LHCN-M2 (cell line): ENCODE measurements at places on chromosomes 4 and X. TPM values are rescaled to one million over a fixed set of nuclear protein-coding genes. Genes with fewer than 3 reads are reported as not detected.

Gene GLRA2
- total RNA-seq: not detected in 2 replicates

DNA sequence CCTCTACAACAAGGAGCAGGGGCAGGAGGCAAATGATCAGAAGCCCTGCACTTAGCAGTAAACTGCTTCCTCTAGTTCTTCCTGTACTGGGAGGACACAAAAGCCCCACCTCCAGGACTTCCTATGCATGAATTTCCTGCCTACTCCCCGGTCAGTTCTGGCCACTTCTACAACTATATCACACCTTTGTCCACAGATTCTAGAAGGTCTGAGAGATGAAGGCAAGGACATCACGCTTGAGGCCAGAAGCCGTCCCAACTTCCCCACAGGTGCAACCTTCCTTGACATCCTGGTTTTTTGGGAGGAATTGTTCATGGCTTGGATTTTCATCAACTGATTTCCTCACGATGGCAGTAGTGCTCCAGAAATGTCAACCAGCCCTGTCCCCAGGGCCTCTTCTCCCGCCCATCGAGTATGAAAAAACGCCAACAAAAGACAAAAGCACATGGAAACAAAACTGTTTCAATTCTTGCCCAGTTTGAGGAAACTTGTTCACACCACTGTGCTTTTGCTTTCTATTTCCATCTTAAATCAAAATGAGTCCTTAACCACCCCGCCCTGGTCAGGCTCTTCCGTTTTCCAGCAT lies 206.5 kb upstream of the STK26 start:
- no peak for DNase-seq

Gene AKAP17A
- 29.3 and 31.5 TPM in 2 replicates for total RNA-seq

GRCh38 chr4:156673483-156673882 lies 298.1 kb downstream of the PDGFC start:
- peak; percentile 39 for DNase-seq

GRCh38 chr4:88320224-88320779 lies 35.9 kb upstream of the PPM1K start:
- DNase-seq: peak; percentile 77

Gene MGAT4D
- not detected in 2 replicates for total RNA-seq

DNA sequence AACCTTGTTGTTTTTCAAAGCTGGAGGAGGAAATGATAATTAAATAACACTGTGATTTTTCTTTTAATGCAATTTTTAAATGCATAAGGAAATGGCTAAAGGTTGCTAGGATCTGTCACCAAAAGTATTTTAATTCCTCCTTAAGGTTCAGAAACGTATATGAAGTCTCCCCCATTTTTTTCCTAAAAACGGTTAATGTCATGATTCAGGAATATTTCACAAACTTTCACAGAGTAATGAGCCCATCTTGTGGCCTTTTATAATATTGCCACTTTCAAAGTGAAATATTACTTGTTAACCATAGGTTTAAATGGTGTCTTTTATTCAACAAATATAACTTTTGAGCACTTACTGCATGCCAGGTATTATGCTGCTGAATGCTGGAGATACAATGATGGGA lies 99.5 kb upstream of the USP38 start:
- peak; percentile 8 for DNase-seq

DNA sequence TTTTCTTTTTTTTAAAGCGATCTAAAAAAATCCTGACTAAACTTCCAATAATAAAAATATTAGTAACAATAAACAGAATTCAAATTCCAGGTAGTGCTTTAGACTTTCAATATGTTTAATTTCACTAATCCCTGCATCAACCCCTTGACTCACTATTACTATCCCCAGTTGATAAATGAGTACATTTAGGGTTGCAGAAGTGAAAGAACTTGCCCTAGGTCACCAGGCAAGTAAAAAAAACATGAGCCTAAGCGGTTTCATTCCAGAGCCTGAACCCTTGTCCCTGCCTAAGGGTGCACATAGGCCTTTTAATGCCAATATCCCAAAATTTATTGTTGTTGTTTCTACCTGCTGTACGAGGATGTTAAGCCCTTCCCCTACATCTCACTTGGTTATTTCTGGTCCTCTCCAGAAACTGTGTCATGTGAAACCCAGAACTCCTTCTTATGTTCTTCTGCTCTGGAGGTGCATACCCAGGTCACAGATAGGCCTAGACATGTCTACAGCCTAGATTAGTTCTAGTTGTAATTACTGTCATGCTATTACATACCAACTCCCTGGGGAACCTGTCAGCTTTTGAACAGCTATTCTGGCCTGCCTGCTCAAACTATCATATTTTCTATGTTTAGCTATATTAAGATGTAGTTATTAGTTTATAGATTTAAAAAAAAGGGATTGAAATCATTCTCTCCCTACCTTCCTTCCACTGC lies 244.5 kb upstream of the PITX2 start:
- DNase-seq: no peak

Gene SPATA4
- 0.11 TPM in 1 of 2 replicates, not detected in the other for total RNA-seq

GRCh38 chrX:18353931-18354368 lies 538 bp downstream of the SCML2 start:
- no peak for DNase-seq

DNA sequence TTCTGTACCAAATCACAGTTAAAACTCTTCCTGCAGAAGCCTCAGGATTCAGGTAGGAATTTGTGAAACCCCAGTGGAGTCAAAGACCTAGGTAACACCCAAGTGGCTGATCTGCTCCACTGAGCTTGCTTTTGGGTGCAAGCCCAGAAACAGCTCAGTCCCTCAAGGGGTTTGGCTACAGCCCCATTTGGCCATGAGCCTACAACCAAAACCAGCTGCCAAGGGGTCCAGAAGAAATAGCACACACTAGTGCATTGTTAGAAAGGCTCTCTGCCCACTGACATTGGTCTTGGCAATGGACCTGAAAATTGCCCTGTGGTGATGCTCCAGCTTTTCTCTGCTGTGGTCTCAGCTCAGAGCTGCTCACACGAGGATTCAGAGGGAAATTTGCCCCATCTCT lies 577.4 kb upstream of the INTU start:
- peak; percentile 42 for DNase-seq

Gene FGF2
- 14.6 and 15.0 TPM in 2 replicates for total RNA-seq

Gene MXD4
- total RNA-seq: 45.3 and 48.7 TPM in 2 replicates
